H4 (cell line): ENCODE measurements at places on chromosomes 3 and 15. TPM values are rescaled to one million over a fixed set of nuclear protein-coding genes. Genes with fewer than 3 reads are reported as not detected.

- DNase-seq: no peak
Measured at GRCh38 chr3:157542711-157543500, 39.7 kb upstream of the VEPH1 start.

DNA sequence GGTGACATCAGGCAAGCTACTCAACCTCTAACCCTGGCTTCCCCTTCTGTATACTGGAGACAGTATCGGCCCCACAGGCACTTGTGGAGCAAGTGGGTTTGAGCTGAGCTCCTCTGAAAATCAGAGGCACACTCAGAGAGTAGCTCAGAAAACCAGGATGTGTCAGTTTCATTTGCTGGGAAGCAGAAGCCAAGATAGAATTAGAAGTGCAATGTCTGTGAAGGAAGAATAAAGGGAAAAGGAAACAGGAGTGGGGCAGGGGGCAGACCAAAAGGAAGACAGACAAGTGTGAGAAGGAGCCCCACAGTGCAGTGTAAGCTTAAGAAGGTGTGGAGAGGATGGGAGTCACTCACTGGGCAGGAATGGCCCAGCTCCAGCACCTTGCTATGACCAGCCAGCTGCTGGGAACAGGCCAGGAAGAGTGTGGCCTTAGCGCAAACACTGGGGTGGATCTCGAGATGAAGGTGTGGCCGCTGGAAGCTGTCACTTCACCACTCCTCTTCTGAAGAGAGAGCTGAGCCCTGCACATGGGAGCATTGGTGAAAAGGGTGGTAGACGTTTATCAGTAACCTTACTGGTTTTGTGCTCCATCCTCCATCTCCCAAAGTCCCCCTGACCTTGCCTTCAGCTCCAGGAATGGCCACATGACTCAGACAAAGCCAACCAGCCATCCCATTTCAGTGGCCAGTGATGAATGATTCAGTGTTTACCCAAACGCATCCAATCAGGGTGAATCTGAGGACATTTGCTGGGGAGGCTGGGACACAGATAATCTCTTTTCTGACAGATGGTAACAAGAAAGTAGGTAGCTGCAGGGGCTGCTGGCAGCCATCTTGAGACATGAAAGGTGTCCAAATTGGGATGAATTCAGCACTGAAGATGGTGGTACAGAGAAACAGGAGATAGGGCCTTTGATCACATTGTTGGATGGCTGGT, 108.4 kb downstream of the SHQ1 start:
- DNase-seq: no peak

DNA sequence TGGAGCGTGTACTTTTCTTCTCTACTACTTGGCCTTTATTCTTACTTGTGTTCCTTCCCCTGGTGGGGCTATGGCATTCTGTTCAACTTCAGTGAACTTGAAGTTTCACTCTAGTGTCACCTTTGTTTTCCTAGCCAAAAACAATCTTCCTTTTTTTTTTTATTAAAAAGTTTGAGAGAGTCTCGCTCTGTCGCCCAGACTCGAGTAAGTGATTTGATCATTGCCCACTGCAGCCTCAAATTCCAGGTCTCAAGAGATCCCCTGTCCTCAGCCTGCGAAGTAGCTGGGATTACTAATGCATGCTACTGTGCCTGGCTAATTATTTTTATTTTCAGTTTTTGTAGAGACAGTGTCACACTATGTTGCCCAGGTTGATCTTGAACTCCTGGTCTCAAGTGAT, 124.8 kb downstream of the SST start:
- no peak for DNase-seq

DNA sequence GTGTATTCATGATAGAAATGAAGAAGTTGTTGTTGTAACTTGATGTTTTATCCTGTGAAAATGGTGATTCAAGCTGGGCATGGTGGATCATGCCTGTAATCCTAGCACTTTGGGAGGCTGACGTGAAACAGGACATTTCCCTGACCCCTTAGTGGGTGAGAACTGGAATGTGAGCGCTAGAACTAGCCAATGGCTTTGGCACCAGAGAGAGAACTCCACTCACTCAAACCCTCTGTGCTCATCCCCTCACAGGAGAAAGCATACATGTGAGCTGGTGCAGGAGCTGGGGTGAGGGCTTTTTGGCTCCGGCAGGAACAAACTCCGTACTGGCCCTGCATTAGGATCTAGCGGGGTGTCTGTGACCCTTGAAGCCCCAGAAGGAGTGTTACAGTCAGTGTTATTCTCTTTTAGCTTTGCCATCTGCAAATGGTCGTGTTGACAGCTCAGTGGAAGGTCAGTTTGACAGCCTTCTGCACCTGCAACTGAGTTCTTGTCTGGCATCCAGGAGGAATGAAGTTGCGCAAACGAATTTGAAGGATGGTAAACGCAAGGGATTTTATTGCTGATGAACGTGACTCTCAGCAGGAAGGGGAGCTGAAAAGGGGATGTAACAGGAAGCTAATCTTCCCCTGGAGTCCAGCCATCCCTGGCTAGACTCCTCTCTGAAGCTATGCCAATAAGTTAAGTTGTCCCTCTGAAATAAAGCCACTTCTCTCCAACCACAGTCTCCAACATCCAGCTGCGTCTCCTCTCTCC, 1016.6 kb upstream of the CADM2 start:
- no peak for DNase-seq

- DNase-seq: no peak
Measured at GRCh38 chr15:23687143-23687470, at the start of gene NDN. Gene NDN, minus strand, starts transcription at chr15:23687305. Its CDS starts 88 bp downstream, at chr15:23687217.

DNA sequence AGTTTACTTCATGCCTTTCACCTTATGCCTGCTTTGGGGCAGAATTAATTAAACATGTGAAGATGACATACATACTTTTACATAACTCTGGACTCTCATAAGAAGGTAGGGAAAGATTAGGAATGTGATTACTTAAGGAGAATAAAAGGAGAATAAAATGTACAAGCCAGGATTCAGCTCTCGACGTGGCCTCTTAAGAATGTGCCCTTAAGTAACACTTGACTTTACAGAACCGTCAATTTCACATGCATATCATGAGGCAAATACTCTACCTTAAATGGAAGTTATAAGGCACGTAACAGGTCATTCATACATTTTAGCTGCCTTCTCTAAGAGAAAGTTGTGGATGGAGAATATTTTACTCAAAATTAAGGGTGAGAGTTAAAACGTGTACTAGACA, 263.7 kb upstream of the LMCD1 start:
- no peak for DNase-seq

DNA sequence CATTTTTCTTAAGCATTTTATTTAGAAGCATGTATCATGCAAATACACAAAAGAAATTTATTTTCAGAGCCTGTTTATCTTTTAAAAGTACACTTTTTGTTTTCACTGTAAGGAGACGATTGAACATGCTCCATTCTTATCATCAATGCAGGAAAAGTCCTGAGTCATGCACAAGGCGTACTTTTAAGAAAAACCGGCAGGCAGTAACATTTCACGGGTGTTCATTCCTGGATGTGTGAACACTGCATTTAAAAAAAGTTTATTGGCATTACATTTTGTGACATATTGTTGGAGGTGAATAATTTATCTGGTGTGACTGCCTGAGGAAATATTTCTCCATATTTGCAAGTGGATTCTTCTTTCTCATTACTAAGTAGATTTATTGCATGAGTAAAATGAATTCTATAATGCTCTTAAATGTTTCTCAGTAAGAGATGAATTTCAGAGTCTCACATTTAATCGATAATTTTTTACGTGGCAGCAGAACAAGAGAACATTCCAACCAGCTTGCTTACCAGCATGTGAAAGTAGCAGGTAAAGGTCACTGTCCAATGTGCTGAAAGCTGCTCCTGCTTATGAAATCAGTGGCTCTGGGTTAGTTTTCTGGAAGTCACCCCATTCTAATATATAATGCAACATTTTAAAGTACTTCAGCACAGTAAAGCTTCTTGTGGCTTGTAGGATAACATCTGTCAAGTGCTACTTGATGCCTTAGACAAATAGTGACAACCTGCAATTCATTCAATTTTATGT, 87.0 kb downstream of the SV2B start:
- DNase-seq: no peak

ITIH3 gene
- total RNA-seq: not detected in 2 replicates

GRCh38 chr3:101158374-101158773, 162.0 kb downstream of the IMPG2 start:
- no peak for DNase-seq

SEMA3B gene
- total RNA-seq: 5.9 and 8.9 TPM in 2 replicates

- no peak for DNase-seq
Measured at GRCh38 chr3:12979947-12980487, 93.2 kb downstream of the IQSEC1 start.

- peak; percentile 40 for DNase-seq
Measured at GRCh38 chr3:111080413-111080812, 8.8 kb downstream of the NECTIN3 start.

DNA sequence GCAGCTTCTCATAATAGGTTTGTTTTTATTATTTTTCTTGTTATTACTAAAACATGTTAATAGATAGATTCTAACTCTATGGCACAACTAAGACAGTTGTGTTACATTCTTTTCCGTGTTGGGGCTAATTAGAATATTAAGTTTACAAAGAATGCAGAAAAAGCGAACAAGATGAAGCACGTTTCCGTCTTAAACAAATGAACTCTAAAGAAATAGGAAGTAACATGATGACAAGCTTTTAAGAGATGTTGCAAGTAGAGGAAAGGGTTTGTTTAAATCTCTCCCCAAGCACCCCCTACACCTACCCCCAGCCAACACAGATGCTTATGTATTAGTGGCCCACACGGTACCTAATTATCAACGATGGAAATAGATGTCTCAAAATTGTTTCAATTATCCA, 207.1 kb downstream of the TP63 start:
- DNase-seq: no peak

DNA sequence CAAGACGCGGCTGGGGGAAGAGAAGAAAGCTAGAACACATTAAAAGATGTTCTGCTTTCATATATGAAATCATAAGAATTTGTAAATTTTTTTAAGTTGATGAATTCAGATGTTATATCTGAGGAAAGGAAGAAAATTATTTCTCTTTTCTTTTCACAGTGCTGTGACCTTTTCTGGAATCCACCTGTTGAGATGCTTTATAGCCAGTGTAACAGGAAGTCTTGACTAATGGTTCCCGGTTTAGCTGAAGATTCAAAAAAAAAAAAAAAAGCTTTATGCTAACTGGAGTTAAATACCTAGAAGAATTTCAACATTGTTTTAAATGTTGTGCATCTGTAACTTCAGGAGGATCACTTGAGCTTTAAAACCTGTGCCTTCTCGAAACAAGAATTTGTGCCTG, 9.9 kb downstream of the GTPBP8 start:
- DNase-seq: no peak

LIPH gene
- total RNA-seq: 1.0 and 1.5 TPM in 2 replicates

ASB14 gene
- total RNA-seq: not detected in 2 replicates

GRCh38 chr3:127750226-127751031, 71.9 kb downstream of the MGLL start:
- DNase-seq: peak; percentile 73

DNA sequence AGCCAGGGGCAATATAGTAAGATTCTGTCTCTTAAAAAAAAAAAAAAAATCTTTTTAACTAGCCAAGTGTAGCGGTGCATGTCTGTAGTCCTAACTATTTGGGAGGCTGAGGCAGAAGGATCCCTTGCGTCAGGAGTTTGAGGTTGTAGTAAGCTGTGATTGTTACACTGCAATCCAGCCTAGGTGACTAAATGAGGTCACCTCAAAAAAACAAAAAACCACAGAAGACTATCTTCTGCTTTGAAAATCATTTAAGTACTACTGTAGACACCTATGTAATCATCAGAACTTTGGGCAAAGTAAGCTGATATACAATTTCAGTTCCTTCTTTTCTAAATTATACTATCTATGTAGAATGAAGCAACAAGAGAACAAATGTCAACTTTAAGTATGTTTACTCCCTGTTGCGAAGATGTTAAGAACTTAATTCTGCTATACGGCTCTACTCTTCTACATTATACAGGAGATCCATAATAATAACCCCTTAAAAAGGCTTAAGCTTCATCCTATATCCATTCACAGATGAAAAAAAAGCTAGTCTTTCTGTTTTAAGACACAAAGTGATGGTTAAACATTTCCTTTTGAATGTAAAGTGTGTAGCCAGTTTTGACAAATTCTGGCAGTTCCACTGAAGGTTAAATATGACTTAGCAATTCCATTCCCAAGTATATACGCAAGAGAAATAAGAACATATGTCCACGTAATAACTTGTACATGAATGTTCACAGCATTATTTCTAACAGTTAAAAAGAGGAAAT, 15.2 kb downstream of the DAZL start:
- DNase-seq: no peak

DNA sequence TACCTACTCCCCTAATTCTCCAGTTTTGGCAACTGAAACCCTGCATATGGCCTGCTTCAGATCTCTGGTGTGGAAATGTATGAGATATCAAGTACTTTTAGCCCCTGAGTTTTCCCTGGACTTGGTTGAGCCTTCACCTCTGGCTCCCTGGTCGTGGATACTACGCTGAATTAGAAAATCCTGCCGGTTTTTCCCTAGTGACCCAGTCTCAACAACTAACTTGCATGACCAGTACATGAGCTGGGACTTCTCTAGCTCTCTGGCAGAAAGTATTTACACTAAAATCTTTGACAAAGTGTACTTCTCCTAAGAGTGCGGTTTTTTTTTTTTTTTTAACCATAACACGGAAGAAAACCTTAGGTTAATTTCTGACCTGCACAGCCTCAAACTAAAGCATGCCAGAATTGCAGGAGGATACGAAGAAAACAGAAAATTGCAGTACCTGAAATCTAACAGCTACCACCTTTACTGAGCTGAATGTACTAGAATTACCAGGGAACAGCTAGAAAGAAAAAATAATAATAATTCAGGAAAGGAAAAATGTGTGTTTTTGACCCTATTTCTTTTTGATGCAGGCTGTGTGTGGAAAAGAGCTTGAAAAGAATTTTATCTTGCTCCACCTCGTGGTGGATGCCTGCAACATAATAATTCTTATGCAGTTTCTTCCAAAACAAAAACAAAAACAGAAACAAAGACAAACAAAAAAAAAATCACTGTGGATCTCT, 165.6 kb downstream of the GMNC start:
- DNase-seq: peak; percentile 40

DNA sequence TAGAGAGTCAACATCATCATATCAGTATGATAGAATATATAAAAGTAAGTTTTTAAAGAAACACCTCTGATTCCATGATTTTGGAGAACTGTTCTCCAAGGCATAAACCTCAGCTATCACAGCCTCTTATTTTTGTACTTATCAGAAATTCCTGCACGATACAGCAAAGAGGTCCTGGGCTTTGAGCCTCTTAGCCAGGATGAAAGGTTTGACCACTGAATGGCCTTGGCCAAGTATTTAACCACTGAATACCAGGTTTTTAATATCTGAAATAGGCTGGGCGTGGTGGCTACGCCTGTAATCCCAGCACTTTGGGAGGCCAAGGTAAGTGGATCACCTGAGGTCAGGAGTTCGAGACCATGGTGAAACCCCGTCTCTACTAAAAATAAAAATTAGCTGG, 1.9 kb upstream of the FAM174B start:
- no peak for DNase-seq

GRCh38 chr3:130093741-130094391, 12.2 kb downstream of the ALG1L2 start:
- no peak for DNase-seq
